ENCODE measurements at places on chromosomes 4 and X.

GRCh38 chr4:52251864-52252263, 200.8 kb downstream of the SPATA18 start:
- no peak for DNase-seq

- DNase-seq, result no peak
Measured at GRCh38 chrX:19782419-19782818, 105.0 kb downstream of the SH3KBP1 start.

DNA sequence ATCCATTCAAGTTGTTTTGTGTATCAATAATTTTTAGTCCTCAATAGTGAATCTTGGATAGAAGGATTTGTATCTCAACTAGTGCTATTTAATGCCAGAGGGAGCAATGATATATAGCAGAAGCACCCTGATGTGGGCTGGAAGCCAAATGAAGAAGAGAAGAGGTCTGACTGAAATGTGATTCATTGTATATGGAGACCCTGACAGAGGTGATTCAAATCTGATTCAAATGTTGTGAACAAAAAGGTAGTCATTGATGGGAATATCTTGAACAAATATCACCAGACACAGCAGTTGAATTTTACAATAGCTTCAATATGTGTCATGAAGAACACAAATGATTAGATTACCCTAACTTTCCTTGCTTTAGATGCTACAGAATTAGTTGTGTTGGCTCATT, 27.5 kb upstream of the SULT1B1 start:
- peak; percentile 74 for DNase-seq

DNA sequence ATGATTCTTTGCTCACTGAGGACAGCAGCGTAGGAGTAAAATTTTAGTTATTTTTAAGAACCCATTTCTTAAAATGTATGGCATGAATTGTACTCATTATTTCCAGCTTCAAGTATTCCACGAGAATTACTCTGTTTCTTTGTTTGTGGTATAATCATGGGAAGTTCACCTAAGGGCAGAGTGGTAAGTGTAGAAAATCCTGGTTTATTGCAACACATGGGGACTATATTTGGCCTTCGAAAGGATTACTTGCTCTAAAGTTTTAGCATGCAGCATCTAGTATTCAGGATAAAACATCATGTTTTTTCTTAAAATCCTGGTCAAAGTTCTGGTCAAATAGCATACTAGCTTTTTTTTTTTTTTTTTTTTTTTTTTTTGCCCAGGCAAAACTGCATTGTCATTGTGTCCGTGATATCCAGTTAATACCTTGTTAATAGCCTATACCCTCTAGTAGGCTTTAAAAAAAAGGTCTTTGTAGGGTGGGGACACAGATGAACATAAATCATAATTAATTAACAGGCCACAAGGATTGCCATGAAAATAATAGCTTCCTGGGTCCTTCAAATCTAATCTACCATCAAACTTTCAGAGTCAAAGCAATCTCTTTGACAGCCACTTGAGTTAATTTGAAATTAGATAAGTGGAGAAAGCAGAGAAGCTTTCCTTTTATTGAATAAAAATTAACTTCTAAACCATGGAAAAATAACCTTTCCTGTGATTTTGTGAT, 44.6 kb upstream of the VEGFC start:
- DNase-seq, result no peak

- no peak for DNase-seq
Measured at GRCh38 chr4:99324979-99325378, 3.8 kb upstream of the ADH1B start.

DNA sequence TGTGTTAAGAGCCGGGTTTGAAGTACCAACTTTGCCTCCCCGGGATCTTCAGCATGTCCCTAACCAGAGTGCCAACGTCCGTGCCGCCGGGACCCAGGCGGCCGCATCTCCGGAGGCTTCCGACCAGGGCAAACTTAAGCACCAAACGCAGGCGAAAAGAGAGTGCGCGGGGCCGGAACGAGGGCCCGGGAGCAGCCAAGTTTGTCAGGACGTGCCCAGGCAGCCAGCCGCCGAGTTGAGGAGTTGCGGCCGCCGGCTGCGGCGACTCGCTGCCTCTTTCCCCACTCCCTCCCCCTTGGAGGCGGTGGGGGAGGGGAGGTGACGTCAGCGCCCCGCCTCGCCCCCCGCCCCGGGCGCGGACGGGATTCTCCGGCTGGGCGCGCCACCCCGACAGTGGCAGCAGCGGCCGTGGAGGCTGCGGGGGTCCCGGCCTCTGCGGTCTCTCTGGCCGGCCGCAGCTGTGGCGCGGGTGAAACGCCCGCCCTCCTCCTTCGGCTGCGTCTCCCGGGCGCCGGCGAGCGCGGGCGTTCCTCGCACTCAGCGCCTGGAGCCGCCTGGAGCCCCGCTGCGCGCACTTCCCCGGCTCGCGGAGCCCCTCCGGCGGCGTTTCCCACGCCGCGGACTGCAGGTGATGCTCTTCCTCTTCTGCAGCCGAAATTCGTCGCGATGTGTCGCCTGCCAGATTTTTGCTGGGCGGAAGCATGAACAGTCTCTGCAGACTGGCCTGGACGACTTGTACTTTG, 2.9 kb upstream of the FAT1 start:
- peak; percentile 84 for DNase-seq
